ENCODE measurements at places on chromosomes 1 and 21. TPM values are rescaled to one million over a fixed set of nuclear protein-coding genes. Genes with fewer than 3 reads are reported as not detected.

- no peak overlapping the region for H3K27ac ChIP-seq
- peaks cover 12% of the 10 kb centered on the region for H3K4me1 ChIP-seq
- DNase-seq: no peak
- no peaks in the 10 kb centered on the region for H3K36me3 ChIP-seq
These were observed 30.3 kb upstream of the RGS16 start for GRCh38 chr1:182634306-182635072.

GRCh38 chr21:17911628-17912027 is 92.5 kb upstream of the C21orf91 start:
- H3K27me3 ChIP-seq: peaks cover 3% of the 10 kb centered on the region
- peaks cover 5% of the 10 kb centered on the region for H3K4me1 ChIP-seq
- DNase-seq: peak; percentile 65
- no peaks in the 10 kb centered on the region for H3K36me3 ChIP-seq
- H3K27ac ChIP-seq: no peak overlapping the region

DNA sequence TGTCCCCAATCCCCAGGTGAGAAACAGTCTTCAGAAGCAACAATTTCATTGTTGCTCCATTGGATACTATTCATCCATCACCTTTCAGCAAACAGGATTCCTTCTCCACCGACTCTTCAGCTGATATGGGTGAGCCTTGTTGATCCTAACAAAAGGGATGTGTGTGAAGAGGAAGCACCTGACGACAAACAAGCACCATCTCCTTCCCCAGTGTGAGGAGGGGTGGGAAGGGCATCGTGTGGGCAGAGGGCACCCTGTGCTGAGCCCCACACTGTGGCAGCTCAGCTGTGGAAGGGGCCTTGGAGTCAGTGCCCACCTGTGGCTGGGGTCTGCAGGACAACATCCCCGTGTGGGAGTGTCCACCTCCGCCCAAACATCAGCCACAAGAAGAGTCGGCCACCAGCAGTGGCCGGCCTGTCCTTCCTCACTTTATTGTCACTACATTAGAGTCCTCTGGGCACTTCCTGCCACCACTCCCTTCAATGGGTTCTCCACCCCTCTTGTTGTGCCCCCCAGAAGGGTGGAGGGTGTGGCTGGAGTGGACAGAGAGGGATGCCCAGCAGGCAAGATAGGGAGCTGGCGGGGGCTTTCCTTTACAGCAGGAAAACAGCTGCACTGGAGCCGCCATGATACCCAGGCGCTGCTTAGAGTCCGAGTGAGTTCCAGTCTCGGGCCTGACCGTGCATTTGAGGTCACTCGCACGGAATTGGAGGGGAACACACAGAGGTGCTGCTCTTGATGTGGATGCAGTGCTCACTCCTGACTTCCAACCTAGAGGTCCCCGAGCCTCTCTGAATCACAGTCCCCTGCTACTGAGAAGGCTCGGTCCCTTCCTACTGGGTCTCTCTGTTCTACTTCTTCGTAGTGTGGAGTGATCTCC is 40.9 kb downstream of the VPS26C start:
- H3K27me3 ChIP-seq: no peaks in the 10 kb centered on the region
- H3K4me3 ChIP-seq: no peak overlapping the region
- peaks cover 3% of the 10 kb centered on the region for H3K4me1 ChIP-seq

GRCh38 chr1:173688300-173688699 is 18.6 kb upstream of the ANKRD45 start:
- no peaks in the 10 kb centered on the region for H3K4me1 ChIP-seq
- DNase-seq: no peak
- H3K4me3 ChIP-seq: no peak overlapping the region

GRCh38 chr1:236952246-236953003 is 51.8 kb downstream of the MT1HL1 start:
- no peaks in the 10 kb centered on the region for H3K4me1 ChIP-seq
- no peak overlapping the region for H3K27ac ChIP-seq
- no peak for DNase-seq
- H3K36me3 ChIP-seq: no peaks in the 10 kb centered on the region
- no peaks in the 10 kb centered on the region for H3K27me3 ChIP-seq
- H3K4me3 ChIP-seq: no peak overlapping the region

DNA sequence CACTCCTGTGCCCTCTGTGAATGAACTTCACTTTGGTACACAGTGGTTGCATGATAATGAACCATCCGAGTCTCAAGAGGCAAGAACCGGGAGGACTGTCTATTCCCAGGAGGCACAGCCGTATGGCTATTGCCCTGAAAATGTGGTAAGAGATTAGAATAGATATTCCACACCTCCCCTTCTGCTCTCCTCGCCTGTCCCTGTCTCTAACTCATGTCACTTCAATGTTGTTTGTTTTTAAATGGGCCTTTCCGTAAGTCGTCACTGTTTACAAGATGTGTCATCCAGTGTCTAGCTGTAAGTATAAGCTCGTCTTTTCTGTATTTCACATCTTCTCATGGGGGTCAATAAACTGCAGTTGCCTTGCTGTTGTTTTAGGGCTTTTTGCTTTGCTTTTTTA is 122.2 kb downstream of the PATJ start:
- H3K36me3 ChIP-seq: no peaks in the 10 kb centered on the region
- H3K27ac ChIP-seq: no peak overlapping the region
- no peaks in the 10 kb centered on the region for H3K4me1 ChIP-seq
- no peak overlapping the region for H3K4me3 ChIP-seq
- no peak for DNase-seq

GRCh38 chr1:27689423-27690173 is 17.6 kb upstream of the IFI6 start:
- peak overlapping the region; percentile 78 for H3K4me3 ChIP-seq
- H3K27ac ChIP-seq: peak overlapping the region; percentile 55
- peak; percentile 62 for DNase-seq
- H3K36me3 ChIP-seq: no peaks in the 10 kb centered on the region

SPRR2B gene
- total RNA-seq: not detected

DNA sequence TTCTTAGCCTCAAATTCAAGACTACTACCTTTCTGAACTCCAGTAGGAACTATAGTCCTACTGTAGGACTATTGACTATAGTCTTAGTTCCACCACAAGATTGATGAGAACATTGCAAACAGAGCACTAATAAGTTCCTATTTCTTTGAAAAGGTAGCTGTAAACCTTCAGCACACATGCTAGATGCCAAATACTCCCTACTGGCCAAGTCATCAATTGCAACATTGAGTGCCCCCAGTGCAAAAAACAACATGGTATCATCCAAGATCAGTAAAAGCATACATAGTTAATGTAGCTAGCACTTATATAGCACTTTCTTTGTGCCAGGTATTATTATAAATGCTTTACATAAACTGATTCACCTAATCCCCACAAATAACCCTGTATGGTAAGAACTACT is 99.8 kb downstream of the MRPL39 start:
- no peak for DNase-seq
- no peaks in the 10 kb centered on the region for H3K36me3 ChIP-seq
- no peaks in the 10 kb centered on the region for H3K27me3 ChIP-seq
- H3K27ac ChIP-seq: no peak overlapping the region
- H3K4me3 ChIP-seq: no peak overlapping the region
- H3K4me1 ChIP-seq: peaks cover 27% of the 10 kb centered on the region

- no peaks in the 10 kb centered on the region for H3K36me3 ChIP-seq
- H3K4me1 ChIP-seq: no peaks in the 10 kb centered on the region
- no peak overlapping the region for H3K4me3 ChIP-seq
- peaks cover 52% of the 10 kb centered on the region for H3K27me3 ChIP-seq
These were observed 19.2 kb downstream of the PAX7 start for GRCh38 chr1:18649693-18650370.

DNA sequence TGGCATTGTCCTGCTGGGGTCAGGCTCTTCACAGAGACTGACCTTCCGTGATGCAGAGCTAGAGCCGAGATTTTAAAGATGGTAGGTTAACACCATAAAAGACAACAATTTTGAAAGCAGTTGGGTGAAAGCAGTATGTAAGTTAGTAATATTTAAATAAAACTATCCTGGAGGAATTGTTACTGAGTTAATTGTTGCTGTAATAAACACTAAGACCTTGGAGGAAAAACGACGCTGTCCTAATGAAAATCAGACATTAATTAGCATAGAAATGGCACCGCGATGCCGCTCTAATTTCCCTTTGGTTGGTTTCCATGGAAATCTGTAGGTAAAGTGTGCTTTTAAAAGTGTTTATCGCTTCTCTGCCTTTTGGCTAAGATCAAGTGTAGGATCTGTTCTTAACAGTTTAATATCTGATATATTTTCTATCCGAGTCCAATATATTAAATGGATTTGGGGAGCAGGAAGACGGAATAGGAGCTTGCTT is 745 bp upstream of the ANP32E start:
- no peaks in the 10 kb centered on the region for H3K36me3 ChIP-seq
- peaks cover 15% of the 10 kb centered on the region for H3K4me1 ChIP-seq
- DNase-seq: no peak
- no peak overlapping the region for H3K4me3 ChIP-seq
- no peak overlapping the region for H3K27ac ChIP-seq
- H3K27me3 ChIP-seq: peaks cover 1% of the 10 kb centered on the region

DNA sequence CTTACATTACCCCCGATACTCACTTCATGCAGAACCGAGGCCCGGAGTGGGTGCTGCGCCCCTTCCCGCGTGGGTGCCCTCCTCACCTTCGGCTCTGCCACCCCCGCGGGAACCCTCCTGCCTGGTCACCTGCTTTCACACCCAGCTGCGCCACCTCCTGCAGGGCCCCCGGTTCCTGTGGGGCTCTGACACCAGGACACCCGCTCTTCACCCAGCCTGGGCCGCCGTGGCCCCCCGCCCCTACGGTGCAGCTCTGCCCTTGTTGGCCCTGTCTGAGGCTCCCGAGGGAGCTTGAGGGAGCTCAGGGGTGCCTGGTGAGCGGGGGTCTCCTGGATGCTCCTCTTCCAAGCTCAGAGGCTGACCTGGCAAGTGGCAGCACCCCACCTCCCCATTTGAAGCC is 19.0 kb downstream of the RRP1 start:
- no peak for DNase-seq
- no peaks in the 10 kb centered on the region for H3K27me3 ChIP-seq
- peaks cover 6% of the 10 kb centered on the region for H3K4me1 ChIP-seq
- no peak overlapping the region for H3K4me3 ChIP-seq
- no peak overlapping the region for H3K27ac ChIP-seq
- no peaks in the 10 kb centered on the region for H3K36me3 ChIP-seq

ATP1A4 gene
- total RNA-seq: not detected

PEAR1 gene
- 3.6 TPM for total RNA-seq

DNA sequence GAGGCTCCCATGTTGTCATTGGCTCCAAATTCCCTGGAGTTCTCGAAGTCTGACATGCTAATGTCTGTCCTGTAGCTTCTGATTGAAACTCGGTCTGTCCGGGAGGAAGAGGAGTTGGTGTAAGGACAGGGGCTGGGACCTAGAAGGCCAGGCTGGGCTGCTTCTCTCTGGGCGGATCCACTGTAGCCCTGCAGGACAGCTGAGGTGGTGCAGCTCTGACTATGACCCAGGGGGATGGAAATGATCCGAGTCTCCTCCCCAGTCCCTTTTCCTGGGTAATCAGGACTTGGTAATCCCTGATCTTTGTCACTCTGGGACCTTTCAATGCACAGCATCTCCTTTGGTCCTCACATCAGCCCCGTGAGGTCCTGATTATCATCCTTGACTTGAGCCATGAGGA is 10.0 kb upstream of the FCMR start:
- H3K4me1 ChIP-seq: peaks cover 12% of the 10 kb centered on the region
- H3K4me3 ChIP-seq: no peak overlapping the region

- H3K4me3 ChIP-seq: no peak overlapping the region
- H3K36me3 ChIP-seq: no peaks in the 10 kb centered on the region
- H3K4me1 ChIP-seq: peaks cover 29% of the 10 kb centered on the region
- H3K27ac ChIP-seq: no peak overlapping the region
- H3K27me3 ChIP-seq: peaks cover 4% of the 10 kb centered on the region
These were observed 139.8 kb downstream of the KAZN start for GRCh38 chr1:14738235-14738634.

ADAM30 gene
- not detected for total RNA-seq

DNA sequence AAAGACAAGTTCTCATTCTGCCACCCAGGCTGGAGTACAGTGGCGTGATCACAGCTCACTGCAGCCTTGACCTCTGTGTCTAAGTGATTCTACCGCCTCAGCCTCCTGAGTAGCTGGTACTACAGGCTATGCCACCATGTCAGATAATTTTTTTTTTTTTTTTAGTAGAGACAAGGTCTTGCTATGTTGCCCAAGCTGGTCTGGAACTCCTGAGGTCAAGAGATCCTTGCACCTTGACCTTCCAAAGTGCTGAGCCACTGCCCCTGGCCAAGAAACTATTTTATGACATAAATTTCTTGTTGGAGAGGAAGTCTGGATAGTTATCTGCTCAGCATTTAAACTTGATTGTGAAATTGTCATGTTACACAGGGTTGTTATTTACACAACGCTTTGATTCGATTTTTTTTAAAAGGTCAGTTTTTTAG is 2.1 kb downstream of the SCCPDH start:
- H3K4me1 ChIP-seq: peaks cover 10% of the 10 kb centered on the region
- no peak overlapping the region for H3K27ac ChIP-seq
- H3K27me3 ChIP-seq: no peaks in the 10 kb centered on the region
- no peak overlapping the region for H3K4me3 ChIP-seq
- peaks cover 48% of the 10 kb centered on the region for H3K36me3 ChIP-seq
- DNase-seq: no peak

Measured in HFFc6 (cell line).